ENCODE measurements at places on chromosomes 12 and 14. TPM values are rescaled to one million over a fixed set of nuclear protein-coding genes. Genes with fewer than 3 reads are reported as not detected.
A peak's percentile ranks its signal among the peaks of the same experiment; 100 is the strongest.

- no peaks in the 10 kb centered on the region for H3K27me3 ChIP-seq
- H3K27ac ChIP-seq, result no peak overlapping the region
- H3K4me1 ChIP-seq, result no peaks in the 10 kb centered on the region
- H3K36me3 ChIP-seq, result no peaks in the 10 kb centered on the region
- DNase-seq, result no peak
These were observed 243.1 kb upstream of the PWP1 start for GRCh38 chr12:107442326-107442987.

DNA sequence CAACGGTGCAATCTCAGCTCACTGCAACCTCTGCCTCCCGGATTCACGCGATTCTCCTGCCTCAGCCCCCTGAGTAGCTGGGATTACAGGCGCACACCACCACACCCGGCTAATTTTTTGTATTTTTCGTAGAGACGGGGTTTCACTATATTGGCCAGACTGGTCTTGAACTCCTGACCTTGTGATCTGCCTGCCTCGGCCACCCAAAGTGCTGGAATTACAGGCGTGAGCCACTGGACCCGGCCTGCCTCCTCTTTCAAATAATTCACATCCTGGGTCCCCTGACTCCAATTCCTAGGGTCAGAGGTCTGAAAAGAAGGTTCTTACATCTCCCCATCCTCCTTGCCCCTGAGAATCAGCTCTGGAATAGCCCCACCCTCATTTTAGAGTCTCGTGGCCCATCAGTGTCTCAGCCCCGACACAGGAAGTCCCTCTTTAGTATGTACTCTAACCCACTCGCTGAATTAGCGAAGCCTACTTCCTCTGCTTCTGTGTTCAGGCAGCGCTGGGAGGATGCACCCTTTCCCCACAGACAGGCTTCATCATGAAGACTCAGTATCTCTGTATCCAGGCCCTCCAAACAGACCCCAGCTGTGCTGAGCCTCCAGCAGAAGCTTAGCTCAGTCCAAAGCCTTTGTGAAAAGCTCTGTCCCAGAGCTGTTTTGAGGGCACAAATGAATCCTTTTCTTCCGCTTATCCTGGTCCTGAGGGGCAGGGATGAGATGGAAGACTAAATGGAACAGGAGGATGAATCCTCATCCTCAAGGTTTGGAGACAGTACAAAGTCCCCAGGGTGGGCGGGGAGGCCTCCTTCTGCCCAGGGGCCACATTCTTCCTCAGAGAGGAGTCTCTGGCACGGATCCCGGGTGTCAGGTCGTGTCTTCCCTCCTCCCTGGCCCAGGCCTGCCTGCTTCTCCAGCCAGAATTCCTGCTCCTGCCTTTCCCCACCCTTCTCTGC is 3.5 kb downstream of the LPAR5 start:
- peak overlapping the region; percentile 85 for H3K27ac ChIP-seq
- H3K27me3 ChIP-seq, result no peaks in the 10 kb centered on the region
- DNase-seq, result peak; percentile 83
- peak overlapping the region; percentile 55 for H3K4me3 ChIP-seq

- no peak overlapping the region for H3K4me3 ChIP-seq
- H3K36me3 ChIP-seq, result no peaks in the 10 kb centered on the region
- H3K27me3 ChIP-seq, result no peaks in the 10 kb centered on the region
- DNase-seq, result no peak
These were observed 69.5 kb downstream of the BTG1 start for GRCh38 chr12:92076101-92076500.

DNA sequence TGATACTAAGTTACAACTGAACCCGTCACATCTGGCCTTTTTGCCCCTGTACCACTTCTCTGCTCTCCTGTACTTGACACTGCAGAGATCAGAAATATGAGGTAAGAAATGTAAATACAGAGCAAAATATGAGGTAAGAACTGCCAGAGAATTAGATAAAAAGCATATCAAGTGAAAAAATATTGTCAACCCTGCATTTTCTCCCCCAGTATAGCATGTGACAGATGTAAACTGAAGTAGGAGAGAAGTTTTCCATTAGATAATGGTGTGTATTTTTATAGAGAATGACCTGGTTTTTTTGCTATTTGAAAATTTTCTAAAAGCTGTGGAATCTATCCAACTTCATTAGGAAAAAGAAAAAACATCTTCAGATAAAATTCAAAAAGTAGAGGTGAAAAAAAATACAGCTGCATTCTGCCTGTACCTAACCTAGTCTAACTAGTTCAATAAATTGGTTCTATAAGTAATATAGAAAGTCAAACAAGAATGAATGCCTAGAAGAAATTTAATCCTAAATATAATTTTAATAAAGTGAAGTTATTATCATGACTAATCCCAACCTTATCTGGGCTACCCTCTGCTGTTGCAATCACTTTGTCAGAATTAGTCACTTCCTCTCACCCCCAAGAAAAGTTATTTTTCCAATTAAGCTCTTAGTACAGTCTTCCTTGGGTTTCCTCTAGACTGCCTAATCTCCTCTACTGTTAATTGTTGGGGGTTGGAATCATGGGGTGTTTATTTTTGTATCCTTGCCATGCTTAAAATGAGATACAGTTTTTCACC is 210.0 kb downstream of the RASSF9 start:
- H3K27ac ChIP-seq, result no peak overlapping the region
- H3K4me1 ChIP-seq, result no peaks in the 10 kb centered on the region
- H3K36me3 ChIP-seq, result no peaks in the 10 kb centered on the region
- no peak for DNase-seq

GRCh38 chr12:42617622-42618021 is 28.1 kb upstream of the PRICKLE1 start:
- no peak for DNase-seq
- H3K36me3 ChIP-seq, result no peaks in the 10 kb centered on the region
- H3K4me3 ChIP-seq, result no peak overlapping the region
- peaks cover 5% of the 10 kb centered on the region for H3K27me3 ChIP-seq
- no peak overlapping the region for H3K27ac ChIP-seq
- H3K4me1 ChIP-seq, result no peaks in the 10 kb centered on the region

DNA sequence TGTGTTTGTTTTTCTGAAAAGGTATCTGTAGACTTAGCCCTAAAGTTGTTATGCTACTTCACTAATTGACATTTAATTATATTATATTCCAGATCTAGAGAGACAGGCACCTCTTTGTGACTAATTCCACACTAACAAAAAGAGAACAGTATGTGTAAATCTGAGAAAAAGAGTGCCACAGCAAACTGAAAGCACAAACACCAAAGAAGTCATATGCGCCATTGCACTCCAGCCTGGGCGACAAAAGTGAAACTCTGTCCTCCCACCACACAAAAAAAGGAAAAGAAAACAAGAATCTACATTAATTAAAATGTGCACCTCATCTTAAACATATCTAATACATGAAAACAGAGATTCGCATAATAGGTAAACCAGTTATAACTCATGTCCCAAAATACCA is 4.4 kb upstream of the CSRNP2 start:
- no peak for DNase-seq
- no peaks in the 10 kb centered on the region for H3K36me3 ChIP-seq

DNA sequence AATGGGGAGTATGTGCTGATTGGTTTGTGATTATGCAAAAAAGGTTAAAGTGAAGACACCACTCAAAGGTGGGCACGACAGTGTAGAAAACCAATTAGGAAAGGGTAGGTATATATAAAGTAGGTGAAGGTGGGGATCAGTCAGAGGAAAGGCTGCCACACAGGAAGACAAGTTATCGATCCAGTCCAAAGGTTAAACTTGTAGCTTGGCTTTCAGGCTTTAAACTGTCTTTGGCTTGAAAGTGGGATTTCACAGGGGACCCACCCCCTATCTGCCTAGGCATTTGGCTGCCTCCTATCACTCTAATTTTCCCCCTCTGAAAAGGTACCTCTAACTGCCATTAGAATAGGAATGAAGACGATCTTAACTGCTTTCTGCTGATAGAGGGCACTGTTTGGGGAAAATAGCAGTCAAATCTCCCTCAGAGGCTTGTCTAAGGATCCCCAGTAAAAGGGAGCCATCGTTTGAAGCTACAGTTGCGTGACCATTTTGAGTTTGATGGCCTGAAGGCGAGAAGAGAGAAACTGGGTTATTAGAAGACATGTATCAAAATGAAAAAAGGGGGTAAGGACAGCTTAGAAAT is 250.2 kb downstream of the GPHN start:
- H3K4me1 ChIP-seq, result no peaks in the 10 kb centered on the region
- H3K27ac ChIP-seq, result no peak overlapping the region
- H3K36me3 ChIP-seq, result no peaks in the 10 kb centered on the region
- H3K4me3 ChIP-seq, result no peak overlapping the region
- DNase-seq, result no peak
- H3K27me3 ChIP-seq, result no peaks in the 10 kb centered on the region

The BCL11B gene
- 0.42 TPM for total RNA-seq

The SIX1 gene
- total RNA-seq, result not detected

Data from B cell (primary cell).